Retina (tissue), 1 donor: ENCODE measurements at places on chromosomes 3 and 15.

- no peak for DNase-seq
Measured at GRCh38 chr3:172125053-172125452, 85.7 kb downstream of the FNDC3B start.

DNA sequence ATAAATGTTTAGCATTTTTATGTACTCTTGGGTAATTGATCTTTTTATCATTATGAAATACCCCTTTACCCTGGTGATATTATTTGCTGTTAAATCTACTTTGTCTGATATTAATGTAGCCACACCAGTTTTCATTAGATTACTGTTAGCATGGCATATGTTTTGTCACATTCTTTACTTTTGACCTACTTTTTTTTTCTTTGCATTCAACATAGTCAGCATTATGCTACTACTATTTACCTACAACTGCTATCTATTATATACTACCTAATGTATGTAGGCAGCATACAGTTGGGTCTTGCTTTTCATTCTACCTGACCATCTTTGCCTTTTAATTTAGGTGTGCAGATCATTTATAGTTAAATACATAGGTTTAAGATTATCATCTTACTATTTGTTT, 1429.6 kb upstream of the ALCAM start:
- DNase-seq: no peak

GRCh38 chr15:57586661-57587424, 4.9 kb upstream of the MYZAP start:
- no peak for DNase-seq

GRCh38 chr3:197021231-197021630, 8.4 kb downstream of the MELTF start:
- DNase-seq: no peak

DNA sequence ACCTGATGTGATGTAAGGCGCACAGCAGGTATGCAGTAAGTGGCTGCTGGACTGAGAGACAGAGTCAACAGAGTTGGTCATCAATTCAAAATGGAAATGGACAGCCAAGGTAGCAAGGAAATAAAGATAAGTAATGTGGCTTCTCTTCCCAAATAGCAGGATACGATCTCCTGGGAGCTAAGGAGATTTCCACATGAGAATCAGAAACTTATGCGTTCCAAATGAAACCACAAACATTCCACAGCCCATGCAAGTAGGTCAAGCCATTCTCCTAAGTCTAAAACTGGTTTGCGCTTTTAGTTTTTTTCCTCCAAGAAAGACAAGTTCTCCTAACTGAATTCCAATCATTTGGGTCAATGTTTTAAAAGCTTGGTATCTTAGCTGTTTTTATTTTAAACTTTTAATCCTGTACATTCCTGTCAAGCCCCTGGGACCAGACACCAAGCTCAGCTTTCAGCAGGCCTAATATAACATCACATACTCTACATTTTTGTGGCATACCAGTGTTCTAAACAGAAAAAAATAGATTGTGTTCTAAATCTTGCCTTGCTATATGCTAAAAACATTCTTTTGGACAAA, 73.7 kb upstream of the TSPAN3 start:
- no peak for DNase-seq

- peak; percentile 90 for DNase-seq
Measured at GRCh38 chr3:52220380-52221026, 4.9 kb downstream of the TLR9 start.

GRCh38 chr3:54822206-54822605, 105.7 kb downstream of the LRTM1 start:
- DNase-seq: no peak

DNA sequence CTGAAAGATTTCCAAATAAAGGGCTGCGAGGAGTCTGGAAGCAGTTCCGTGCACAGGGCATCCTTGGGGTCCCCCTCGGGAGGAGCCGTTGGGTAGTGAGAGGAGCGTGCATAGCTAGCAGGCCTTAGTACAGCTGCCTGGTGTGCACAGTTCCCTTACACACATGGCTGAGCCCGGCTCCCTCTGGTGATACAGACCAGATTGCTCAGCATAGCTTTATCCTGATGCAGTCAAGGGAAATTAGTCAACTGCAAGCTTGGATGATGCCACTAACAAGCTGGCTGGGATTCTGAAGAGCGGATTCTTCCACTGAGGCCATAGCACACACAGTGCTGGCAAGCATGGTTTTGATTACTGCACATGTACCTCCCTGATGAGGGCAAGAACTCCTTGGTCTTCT, 349.4 kb downstream of the LRTM1 start:
- peak; percentile 52 for DNase-seq

- no peak for DNase-seq
Measured at GRCh38 chr3:172705170-172705569, 5.7 kb downstream of the NCEH1 start.

GRCh38 chr3:150215616-150216015, 192.5 kb upstream of the TSC22D2 start:
- DNase-seq: no peak

DNA sequence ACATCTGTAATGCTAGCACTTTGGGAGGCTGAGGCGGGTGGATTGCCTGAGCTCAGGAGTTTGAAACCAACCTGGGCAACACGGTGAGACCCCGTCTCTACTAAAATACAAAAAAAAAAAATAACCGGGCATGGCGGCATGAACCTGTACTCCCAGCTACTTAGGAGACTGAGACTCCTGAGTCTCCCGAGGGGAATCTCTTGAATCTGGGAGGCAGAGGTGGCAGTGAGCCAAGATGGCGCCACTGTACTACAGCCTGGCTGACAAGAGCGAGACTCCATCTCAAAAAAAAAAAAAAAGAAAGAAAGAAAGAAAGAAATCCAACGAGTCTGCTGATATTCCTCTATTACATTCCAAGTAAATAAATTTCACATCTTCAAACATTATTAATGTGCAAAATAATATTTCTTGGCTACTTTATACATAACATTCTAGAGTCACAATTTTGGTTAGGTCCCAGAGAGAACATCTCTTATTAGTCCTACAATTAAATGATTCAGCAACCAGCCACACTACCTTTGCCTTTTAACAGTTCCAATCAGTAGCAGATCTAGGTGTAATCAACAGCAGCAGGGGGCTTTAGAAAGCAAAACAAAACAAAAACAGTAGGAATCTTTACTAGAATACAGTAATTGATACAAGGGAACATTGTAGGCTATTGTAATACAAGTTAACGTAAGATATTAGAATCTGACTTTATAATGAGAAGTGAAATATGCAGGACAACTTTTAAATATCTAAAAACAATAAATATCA, 195.8 kb downstream of the TBC1D5 start:
- DNase-seq: no peak

DNA sequence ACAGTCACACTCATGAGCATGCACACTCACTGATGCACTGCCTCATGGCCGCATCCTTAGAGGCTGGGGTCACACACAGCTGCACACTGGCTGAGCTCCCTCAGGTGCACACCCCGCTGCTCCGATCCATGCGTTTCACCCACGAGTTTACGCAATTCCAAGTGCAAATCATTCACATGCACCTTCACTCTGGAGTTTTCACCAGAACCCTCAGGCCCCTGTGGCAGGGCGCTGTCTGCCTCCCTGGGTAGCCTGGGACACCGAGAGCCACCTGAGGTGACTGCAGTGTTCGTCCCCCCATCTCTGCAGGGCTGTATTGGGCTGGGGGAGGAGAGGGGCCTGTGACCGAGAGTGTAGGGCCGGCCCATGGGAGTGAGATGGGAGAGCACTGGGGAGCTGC, 134.8 kb downstream of the FBLN2 start:
- DNase-seq: no peak

DNA sequence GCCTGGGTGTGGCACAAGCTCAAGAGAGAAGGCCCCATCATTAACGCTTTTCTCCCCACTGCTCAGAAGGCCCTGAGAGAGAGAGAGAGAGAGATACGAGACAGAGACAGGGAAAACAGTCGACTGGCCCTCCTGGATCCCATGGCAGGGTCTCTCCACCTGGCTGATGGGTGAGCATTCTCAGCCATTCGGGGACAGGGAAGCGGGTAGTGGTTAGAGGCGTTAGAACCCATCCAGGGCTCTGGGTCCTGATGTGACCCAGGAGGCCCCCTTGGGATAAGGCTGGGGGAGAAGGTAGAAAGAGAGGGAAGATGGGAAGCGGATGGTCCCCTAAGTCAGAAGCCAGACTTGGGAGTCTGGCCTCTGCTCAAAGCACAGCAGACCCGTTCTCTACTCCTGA, 7.9 kb downstream of the TGM5 start:
- no peak for DNase-seq

GRCh38 chr15:85676342-85677098, 118.2 kb downstream of the KLHL25 start:
- DNase-seq: no peak

GRCh38 chr15:53389271-53390037, 370.0 kb downstream of the WDR72 start:
- DNase-seq: peak; percentile 90

GRCh38 chr3:29280404-29281093, at the start of gene RBMS3:
Gene RBMS3, plus strand, starts transcription at chr3:29281071.
- DNase-seq: peak; percentile 78

DNA sequence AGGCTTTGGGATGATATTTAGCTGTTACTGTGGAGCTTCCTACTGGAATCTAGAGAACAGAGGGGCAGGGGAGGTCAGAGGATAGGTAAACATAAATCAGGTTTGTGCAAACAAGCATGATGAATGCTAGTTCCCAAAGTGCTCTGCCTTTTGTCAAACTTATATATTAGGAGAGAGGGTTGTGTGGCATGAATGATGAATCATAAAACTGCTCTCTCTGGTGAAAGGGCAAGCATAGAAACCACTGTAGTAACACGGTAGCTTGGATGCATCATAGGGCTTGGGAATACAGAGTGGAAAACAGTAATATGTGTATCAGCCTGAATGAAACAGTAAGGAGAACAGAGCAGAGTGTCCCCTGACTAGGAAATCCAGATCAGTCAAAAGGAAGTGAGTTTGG, 486.7 kb downstream of the IL5RA start:
- DNase-seq: peak; percentile 9

DNA sequence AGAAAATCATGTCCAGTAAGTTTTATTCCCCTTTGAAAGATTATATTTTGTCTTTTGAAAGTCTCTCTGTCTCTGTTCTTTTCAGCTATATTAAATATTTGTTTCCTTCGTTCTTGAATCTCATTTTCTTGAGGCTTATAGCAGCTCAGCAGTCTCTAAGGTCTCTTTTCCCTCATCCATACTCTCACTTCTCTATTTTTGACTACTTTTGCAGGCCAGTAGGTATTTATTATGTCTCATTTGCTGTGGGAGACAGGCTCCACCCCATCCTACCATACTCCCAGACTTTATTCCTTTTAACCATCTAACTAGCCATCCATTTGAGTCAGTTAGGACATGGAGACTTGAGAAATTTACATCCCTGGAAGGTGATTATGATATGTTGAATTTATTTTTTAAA, 71.0 kb downstream of the FILIP1L start:
- no peak for DNase-seq
